ENCODE measurements at places on chromosomes 16 and 17.

GRCh38 chr17:77839698-77840512, 118.6 kb upstream of the TNRC6C start:
- DNase-seq = no peak

- DNase-seq = no peak
These were observed 1357.4 kb upstream of the GOT2 start for GRCh38 chr16:60091529-60091928.

- DNase-seq = no peak
These were observed 7.1 kb downstream of the NXPH3 start for GRCh38 chr17:49582789-49583188.

DNA sequence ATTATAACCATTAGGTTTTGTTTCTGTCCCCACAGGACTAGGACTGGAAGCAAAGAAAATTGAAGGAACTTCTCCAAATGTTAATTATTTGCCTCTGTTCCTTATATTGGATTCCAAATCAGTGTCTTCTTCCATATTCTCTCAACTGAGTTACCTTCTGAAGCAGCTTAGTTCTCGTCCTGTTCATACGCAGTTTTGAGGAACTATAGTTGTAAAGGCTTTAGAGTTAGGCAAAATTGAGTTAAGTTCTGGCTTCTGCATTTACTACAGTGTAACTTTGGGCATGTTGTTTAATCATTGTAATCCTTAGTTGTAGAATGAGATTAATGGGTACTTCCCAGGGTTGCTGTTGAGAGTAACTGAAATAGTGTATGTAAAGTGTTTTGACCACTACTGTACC, 11.2 kb downstream of the CBFB start:
- DNase-seq = no peak

DNA sequence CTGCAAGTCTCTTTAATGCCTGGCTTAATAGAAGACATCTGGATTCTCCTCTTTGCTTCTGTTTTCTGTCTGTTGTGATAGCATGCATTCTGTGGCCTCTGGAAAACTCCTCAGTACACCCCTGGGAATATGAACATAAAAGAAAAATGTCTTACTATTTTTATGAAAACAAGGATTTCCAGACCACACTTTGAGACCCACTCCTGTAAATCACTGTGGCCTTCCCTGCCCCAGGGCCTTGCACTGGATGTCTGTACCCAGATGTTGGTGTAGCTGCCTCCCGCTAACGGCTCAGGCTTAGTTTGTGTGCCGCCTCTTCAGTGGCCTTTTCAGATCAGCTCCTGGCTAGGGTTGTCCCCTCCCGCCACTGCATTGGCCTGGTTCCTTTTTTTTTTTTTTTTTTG, 126.6 kb downstream of the SOCS1 start:
- DNase-seq = no peak
